ENCODE measurements at places on chromosomes 12 and 14.

- no peak for DNase-seq
These were observed 15.6 kb upstream of the TTC7B start for GRCh38 chr14:90831821-90832220.

GRCh38 chr12:109618082-109618481 lies 44.5 kb downstream of the MVK start:
- no peak for DNase-seq

DNA sequence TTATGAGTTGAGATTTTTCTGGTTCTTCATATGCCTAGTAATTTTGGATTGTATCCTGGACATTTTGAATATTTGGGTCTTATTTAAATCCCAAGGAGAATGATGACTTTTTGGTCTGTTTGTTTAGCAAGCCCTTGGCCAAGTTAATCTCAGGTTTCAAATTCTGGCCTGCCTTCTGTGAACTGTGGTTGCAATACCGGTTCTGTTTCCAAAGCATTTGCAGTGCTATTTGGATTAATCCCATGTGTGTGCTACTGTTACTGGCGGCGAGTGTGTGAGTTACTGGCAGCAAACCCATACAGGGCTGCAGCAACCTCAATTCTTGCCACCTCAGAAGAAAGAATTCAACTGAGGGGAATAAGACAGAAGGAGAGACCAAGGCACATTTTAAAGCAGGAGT lies 51.1 kb downstream of the TMEM260 start:
- DNase-seq: no peak

GRCh38 chr14:61678975-61679374 lies 16.3 kb upstream of the HIF1A start:
- DNase-seq: no peak

DNA sequence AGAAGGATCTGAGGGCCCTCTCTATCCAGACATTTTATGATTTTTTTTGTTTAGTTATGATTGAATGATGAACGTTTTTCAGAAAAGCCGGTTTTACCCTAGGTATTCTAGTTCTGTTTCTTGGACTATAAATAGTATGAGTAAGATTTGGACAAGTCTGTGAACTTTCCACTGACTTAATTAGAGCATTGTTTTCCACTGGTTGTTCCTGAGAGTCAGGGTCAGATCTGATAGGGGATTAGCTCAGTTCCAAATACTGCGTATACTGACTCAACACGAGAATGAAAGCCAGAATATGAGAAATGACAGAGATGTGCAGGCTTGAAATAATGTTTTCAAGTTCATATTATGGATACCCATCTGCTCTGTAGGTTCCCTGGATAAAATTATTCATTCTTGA lies 361.6 kb downstream of the AEBP2 start:
- no peak for DNase-seq

DNA sequence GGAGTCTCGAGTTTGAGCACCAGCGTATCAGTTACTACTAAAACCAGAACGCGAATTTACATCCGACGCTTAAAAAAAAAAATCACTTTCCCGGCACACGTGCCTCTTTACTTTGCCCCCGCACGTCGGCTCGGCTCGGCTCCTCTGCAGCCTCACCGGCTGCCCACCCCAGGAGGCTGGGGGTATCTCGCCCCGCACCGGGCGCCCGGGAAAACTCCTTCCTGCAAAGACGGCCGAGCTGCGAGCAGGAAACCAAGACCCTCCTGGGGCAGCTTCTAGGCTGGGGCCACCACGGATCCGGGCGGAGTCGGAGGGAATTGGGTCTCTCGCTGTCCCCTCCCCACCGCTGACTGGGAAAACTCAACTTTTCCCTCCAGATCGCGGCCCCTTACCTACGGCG lies 610 bp downstream of the VSIG10 start:
- no peak for DNase-seq

DNA sequence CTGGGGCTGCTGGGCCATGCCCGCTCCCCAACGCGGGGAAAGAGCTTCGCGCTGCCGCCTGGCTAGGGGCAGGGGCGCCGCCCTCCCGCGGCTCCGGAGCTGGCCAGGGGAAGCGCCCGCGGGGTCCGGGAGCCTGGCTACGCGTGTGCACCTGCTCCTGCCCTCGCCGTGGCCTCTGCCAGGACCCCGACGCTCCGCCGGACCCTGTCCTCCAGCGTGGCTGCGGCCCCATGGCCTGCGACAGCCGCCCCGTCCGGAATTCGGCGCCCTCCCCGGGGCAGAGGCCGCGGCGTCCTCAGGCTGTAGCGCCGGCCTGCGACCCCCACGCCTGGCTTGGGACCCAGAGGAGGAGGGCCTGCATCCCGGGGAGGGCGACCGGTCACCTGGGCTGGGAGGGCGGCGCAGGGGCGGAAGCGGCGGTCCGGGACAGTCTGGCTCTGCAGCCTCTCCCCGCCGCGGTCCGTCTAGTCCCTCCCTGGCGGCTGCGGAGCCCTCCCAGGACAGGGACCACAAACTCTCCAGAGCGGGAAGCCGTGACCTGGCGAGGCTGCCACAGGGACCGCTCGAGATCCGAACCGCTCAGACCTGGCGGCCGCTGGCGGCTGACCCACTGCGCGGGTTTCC lies 85.6 kb downstream of the ALG10 start:
- no peak for DNase-seq

GRCh38 chr12:1644534-1645438 lies 15.8 kb downstream of the WNT5B start:
- no peak for DNase-seq

GRCh38 chr14:65927931-65928356 lies 515.4 kb downstream of the FUT8 start:
- DNase-seq: peak; percentile 25

- no peak for DNase-seq
These were observed 180.6 kb upstream of the CAND1 start for GRCh38 chr12:67088401-67089118.

DNA sequence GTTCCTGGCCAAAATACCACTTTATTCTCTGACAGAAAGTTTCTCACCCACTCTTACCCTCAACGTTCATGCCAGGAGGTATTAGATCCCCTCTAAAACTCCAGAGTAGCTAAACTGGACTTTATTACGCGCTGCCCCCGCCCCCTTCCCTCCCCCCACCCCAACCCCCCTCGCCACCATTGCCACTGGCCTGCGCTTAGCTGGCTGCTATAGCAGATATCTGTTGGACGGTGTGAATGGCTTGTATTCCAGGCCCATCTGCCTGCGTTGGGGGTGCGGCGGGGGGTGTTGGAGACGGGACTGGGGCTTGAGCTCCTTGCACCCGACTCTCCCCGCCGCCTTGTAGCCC lies 564 bp upstream of the THTPA start:
- DNase-seq: no peak

GRCh38 chr12:62761658-62762057 lies 173.3 kb downstream of the PPM1H start:
- no peak for DNase-seq

- no peak for DNase-seq
These were observed 42.6 kb upstream of the USP15 start for GRCh38 chr12:62217466-62218194.

Data from SHP77 treated with DMSO at 0.1 percent for 48 hours (cell line).